Adipose tissue (tissue), 3 donors: ENCODE measurements at places on chromosomes 7 and 10. TPM values are rescaled to one million over a fixed set of nuclear protein-coding genes. Genes with fewer than 3 reads are reported as not detected.

Gene BZW2
- polyA plus RNA-seq: 42.8 TPM

Gene SPDYE2
- 0.03 TPM for polyA plus RNA-seq

Gene SLC25A28
- 34.1 TPM for polyA plus RNA-seq

Gene TMEM213
- 0.15 TPM for polyA plus RNA-seq
